Activated naive CD4-positive, alpha-beta T cell (primary cell): ENCODE measurements at places on chromosomes 6 and 20.

DNA sequence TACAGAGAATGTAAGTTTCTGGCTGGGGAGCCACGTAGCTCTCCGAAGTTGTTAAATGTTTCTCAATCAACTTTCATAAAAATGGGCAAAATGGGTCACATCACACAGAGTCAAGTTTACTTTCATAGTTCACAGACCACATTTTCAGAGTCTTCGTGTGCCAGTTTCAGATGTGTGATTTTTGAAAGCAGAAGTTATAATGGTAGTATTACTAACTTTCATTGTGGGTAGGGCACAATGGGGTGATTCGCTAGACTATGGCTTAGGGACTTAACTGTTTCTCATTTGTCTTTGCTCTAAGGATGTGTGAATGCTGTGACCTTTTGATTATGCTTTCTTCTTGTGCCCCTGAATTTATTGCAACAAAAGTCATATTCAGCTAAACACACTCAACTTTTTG lies 109.0 kb upstream of the SUPT3H start:
- no peak for DNase-seq

DNA sequence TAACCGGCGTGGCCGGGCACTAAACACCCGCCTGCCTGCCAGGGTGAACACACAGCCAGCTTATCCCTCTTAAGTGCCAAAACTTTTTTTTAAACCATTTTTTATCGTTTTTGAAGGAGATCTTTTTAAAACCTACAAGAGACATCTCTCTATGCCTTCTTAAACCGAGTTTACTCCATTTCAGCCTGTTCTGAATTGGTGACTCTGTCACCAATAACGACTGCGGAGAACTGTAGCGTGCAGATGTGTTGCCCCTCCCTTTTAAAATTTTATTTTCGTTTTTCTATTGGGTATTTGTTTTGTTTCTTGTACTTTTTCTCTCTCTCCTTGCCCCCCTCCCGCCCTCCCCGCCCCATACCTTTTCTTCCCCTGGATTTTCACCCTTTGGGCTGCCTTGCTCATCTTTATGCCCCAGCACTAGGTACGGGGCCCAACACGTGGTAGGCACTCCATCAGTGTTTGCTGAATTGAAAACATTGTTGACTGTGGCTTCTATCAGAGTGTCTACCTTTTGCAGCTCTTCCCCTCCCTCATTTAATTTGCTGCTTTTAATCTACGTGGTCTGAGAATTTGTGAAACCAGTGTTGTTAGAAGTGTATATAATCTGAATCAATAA lies 1.5 kb downstream of the ZCCHC3 start:
- DNase-seq = no peak

GRCh38 chr20:56752274-56752673 lies 123.2 kb downstream of the TFAP2C start:
- DNase-seq = no peak

- DNase-seq = no peak
These were observed 2.7 kb upstream of the ZNFX1 start for GRCh38 chr20:49280463-49281058.

- DNase-seq = no peak
These were observed 35.3 kb downstream of the CD24 start for GRCh38 chr6:106939208-106939607.

DNA sequence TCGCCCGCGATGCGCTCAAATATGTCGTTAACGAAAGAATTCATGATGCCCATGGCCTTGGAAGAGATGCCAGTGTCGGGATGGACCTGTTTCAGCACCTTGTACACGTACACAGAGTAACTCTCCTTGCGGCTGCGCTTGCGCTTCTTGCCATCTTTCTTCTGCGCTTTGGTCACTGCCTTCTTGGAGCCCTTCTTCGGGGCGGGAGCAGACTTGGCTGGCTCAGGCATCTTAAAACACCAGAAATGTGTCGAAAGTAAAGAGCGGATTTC lies 36.4 kb downstream of the HFE start:
- peak; percentile 36 for DNase-seq

- peak; percentile 41 for DNase-seq
These were observed 11.7 kb upstream of the MAPK13 start for GRCh38 chr6:36118550-36119107.
